Mesenchymal stem cell (in vitro differentiated cells and primary cell): ENCODE measurements at places on chromosomes 1 and 21.

DNA sequence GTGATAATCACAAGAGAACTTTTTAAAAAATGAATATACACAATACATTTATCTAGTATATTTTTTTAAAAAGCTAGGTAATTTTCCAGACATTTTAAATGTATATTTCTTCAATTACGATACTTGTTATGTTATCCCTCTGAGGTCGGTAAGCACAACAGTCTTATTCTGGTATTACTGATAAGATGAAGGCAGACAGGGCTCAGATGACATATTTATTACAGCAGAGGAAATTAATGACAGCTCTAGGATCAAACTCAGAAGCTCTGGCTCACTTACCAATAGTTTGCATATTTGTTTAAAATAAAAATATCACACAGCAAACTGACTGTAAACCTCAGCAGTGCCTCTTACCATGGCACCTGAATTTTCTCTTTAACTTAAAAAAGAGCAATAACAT, 1347.0 kb upstream of the ADGRL2 start:
- H3K27ac ChIP-seq = no peak overlapping the region
- H3K4me1 ChIP-seq = no peaks in the 10 kb centered on the region
- DNase-seq = no peak
- no peaks in the 10 kb centered on the region for H3K27me3 ChIP-seq

DNA sequence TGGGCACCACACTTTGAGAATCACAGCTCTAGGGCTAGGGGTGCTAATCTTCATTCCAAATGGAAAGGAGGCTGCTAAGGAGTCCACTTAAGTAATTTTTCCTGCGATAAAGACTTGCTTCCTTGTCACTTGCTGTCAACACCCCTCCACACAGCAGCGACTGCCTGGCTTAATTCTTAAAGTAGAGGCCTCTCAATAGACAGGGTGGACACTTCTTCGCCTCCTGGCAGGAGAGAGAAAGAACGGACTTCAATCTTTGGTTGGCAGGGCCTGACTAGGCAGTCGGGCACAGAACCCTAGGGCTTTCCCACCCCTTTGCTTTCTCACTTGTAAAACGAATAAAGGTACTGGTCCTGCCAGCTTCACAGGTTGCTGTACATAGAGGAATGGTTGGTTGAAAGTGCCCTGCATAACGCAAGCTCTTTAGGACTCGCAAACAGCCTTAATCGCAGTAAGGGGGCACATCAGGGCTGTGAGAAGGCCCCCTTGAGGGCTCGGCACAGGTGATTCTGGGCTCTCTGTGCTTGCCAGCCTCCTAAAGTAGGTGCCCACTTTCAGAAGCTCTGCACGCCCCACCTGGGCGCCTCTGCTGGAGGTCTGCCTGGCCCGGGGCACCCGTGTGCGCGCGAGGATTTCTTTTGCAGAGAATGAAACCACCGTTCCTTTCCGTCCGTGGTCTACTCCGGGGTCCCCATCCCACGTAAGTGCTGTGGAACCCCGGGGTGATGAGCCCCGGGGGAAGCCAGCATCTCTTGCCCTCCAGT, 47.6 kb upstream of the CD34 start:
- peak overlapping the region; percentile 58 for H3K4me3 ChIP-seq
- no peaks in the 10 kb centered on the region for H3K36me3 ChIP-seq
- no peak overlapping the region for H3K27ac ChIP-seq
- peaks cover 15% of the 10 kb centered on the region for H3K4me1 ChIP-seq
- H3K27me3 ChIP-seq = peaks cover 18% of the 10 kb centered on the region
- DNase-seq = no peak

GRCh38 chr1:158607296-158607695, 2.2 kb downstream of the OR10Z1 start:
- DNase-seq = no peak
- H3K36me3 ChIP-seq = no peaks in the 10 kb centered on the region
- H3K27ac ChIP-seq = no peak overlapping the region
- H3K4me1 ChIP-seq = no peaks in the 10 kb centered on the region

GRCh38 chr1:24939040-24939674, 9.1 kb upstream of the RUNX3 start:
- DNase-seq = no peak
- H3K27me3 ChIP-seq = peaks cover 72% of the 10 kb centered on the region
- no peak overlapping the region for H3K27ac ChIP-seq
- no peaks in the 10 kb centered on the region for H3K36me3 ChIP-seq

DNA sequence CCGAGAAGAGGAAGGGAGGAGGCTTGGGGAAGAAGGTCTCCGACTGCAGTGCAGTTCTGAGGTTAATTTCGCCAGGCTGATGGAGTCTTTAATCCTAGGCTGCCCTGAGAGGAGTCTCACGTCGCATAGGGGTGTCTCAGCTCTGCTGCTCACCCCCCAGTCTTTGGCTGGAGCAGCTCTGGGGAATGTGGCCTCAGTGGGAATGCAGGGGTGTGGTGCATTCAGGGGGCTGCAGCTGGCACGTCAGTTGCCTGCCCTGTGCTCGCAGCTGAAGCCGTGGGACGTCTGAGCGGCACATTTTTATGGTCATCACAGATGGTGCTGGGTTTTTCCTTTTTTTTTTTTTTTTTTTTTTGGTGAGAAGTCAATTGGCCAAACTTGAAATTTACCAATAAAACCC, 38.2 kb downstream of the ACTN2 start:
- H3K27ac ChIP-seq = no peak overlapping the region
- H3K36me3 ChIP-seq = no peaks in the 10 kb centered on the region
- no peaks in the 10 kb centered on the region for H3K27me3 ChIP-seq
- no peaks in the 10 kb centered on the region for H3K4me1 ChIP-seq
- H3K4me3 ChIP-seq = no peak overlapping the region

DNA sequence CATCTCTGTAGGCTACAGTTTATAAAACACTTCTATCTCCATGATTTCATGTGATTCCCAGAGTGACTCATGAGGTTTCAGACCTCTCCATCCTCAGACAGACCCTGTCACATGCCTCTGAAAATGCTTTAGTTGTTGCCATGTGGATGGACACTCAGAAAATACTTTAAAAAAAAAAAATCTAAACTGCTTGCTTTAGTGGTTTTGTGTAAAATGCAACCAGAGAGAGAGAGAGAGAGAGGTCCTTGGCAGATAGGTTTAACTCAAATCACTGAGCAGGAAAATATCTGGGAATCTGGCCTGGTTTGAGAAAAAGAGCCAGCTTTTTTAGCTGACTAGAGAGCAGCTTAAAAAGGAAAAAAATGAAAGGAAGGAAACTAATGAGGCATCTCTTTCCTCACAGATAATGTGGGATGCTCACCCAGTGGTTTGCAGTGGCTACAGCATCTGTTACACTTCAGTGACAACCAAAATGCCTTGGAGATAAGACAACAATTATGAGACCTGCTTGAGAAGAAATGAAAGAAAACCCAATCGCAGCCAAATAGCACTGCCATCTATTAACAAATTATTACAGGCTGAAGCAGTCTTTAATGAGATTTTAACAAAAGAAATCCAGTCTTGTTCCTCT, 54.6 kb upstream of the SYT14 start:
- peak overlapping the region; percentile 96 for H3K27ac ChIP-seq
- peak; percentile 95 for DNase-seq
- no peaks in the 10 kb centered on the region for H3K27me3 ChIP-seq
- no peaks in the 10 kb centered on the region for H3K36me3 ChIP-seq
- peak overlapping the region; percentile 52 for H3K4me3 ChIP-seq
- H3K4me1 ChIP-seq = peaks cover 10% of the 10 kb centered on the region

DNA sequence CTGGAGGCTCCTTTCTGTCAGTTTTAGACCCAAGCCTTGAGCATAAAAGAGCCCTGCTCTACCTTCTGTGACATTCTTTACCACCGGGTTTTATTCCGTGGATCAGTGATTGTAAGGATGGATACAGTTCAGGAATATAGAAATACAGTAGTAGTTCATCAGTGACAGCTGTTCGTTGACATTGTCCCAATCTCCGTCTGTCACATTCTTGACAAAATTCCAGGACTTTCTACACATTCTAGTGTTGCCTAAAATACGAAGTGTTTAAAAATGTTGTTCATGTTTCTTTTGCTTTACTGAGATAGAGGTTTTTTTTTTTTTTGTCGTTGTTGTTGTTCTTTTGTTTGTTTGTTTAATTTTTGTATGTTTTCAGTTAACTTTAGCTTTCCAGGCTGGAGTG, 29.9 kb downstream of the MAP10 start:
- no peaks in the 10 kb centered on the region for H3K27me3 ChIP-seq
- no peaks in the 10 kb centered on the region for H3K4me1 ChIP-seq
- no peak overlapping the region for H3K27ac ChIP-seq
- H3K36me3 ChIP-seq = no peaks in the 10 kb centered on the region
- DNase-seq = no peak

DNA sequence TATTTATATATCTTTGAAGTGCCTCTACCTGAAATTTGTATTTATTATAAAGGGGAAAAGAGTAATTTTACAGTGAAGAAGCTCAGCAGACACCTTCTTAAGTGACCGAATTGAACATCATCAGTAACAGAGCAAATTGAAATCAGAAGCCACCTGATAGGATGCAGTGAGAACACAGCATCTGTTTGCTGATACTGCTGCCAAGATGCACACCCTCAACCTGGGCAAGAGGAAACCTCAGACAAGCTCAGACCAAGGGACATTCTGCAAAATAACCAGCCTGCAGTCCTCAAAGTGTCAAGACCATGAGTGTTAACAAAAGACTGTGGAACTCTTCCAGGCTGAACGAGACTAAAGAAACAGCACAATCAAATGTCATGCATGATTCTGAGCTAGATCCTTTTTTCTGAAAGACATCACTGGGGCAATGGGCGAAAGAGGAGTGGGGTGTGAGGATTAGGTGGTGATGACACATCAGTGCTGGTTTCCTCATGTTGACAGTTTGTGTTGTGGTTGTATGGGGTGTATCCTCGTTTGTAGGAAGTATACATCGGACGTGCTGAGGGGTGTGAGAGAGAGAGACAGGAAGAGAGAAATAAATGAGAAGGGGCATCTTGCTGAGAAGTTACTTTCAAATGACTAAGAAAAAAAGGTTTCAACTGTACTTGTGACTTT, 103.7 kb downstream of the ABCA4 start:
- H3K36me3 ChIP-seq = no peaks in the 10 kb centered on the region
- H3K27ac ChIP-seq = no peak overlapping the region
- H3K27me3 ChIP-seq = no peaks in the 10 kb centered on the region
- H3K4me1 ChIP-seq = peaks cover 19% of the 10 kb centered on the region
- no peak for DNase-seq
